Fibroblast of skin of scalp (primary cell): ENCODE measurements at places on chromosomes 12 and 14.

DNA sequence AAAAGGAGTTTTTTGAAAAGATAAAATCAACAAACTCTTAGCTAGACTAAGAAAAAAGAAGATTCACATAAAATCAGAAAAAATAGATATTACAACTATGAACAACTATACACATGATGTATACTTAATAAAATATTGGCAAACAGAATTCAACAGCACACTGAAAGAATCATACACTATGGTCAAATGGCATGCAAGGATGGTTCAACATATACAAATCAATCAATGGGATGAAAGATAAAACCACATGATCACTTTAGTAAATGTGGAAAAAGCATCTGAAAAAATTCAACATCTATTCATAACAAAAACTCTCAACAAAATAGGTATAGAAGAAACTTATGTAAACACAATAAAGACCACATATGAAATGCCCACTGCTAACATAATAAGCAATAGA, 84.5 kb upstream of the BBS10 start:
- DNase-seq = no peak

GRCh38 chr14:69324341-69324931, 64.5 kb downstream of the GALNT16 start:
- no peak for DNase-seq

DNA sequence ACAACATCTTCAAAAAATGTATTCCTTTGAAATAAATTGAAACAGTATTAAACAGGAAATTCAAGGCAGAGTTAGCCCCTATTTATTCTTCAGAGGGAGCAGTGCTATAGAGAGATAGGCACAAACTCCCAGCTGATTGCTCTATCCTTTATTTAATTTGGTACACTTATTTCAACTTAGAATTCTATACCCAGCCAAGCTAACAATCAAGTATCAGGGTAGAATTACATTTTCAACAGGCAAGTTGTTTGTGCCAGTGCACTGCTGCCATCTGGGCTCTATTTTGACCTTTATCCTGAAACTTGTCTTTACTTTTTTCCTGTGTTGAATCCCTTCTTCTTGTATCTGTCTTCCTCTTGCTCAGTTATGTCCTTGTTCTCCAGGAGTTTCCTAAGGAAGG, 159.2 kb downstream of the STXBP6 start:
- DNase-seq = no peak

DNA sequence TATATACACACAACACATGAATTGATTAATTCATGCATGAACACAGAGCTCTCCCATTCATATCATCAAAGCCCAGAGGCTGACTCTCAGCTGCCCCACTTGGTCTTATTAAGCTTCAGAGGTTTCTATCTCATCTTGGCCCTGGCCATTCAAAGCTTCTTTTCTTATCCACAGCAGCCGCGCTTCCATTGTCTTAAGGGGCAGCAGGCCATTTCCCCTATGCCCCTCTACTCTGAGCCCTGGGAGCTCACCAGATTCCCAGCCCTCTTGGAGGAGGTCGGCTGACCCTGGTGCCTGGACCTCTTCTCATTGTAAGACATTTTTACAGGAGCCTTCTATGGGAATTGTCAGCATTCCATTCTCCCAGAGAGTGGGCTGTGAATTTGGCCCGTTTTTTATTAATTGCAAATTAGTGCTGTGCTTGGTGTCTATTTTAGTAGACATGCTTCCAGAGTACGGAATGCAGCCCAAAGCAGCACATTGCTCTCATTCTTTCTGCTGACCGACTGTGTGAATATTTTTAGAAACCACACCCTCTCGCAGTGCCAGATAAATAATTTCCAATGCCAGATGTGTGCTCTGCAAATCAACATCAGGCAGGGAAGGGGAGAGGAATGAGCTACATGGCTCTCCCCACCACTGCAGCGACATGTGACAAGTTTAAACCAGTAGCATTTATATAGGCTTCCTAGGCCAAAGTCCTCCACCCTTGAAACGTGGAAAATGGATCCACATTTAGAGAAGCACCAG, 58.5 kb downstream of the NUAK1 start:
- DNase-seq = peak; percentile 98

DNA sequence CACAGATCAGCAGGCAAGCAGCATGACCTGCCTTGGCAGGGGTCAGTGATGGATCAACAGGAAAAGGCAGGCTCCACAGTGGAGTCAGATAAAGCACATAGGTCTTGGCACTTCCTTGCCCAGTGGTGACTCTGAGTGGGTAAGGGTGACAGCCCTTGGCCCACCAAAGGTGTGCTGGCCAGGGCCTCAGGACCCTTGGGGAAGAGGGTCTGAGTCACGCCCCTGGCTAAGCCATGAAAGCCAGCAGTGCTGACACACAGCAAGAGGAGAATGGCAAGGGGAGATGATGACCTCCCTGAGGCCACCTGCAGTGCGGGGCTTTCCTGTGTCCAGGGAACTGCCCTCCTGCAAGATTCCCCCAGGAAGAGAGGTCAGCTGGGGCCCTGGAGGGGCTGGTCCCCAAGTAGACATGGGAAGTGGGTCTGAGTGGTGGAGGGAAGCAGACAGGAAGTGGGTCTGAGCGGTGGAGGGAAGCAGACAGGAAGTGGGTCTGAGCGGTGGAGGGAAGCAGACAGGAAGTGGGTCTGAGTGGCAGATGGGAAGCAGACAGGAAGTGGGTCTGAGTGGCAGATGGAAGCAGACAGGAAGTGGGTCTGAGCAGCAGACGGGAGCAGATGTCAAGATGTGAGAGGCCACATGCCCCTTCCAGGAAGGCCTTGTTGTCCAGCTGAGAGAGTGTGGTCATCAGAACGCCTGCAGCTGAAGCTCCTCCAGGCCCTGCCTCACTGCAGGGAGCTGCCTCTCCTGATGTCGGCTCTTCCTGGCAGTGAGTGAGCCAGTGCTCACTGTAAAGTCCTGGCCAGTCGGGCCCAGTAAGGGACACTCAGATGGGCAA, 34.8 kb downstream of the DIO3 start:
- DNase-seq = no peak

DNA sequence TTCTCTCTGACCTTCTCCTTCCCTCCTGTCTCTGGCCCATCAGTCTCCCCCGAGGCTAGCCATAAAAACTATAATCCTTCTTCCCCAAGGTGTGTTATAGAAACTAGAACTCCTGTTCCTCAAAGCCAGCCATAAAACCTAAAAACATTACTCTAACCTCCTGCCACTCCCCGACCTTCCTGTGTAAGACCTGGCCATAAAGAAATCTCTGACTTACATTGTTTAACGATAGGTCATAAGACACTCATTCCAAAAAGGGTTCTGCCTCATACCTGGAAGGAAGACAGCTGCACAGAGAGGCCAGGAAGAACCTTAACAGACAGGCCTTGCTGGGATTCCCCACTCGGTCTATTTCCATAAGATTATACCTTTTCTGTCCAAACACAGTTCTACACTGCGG, 70.9 kb upstream of the EEA1 start:
- DNase-seq = no peak

DNA sequence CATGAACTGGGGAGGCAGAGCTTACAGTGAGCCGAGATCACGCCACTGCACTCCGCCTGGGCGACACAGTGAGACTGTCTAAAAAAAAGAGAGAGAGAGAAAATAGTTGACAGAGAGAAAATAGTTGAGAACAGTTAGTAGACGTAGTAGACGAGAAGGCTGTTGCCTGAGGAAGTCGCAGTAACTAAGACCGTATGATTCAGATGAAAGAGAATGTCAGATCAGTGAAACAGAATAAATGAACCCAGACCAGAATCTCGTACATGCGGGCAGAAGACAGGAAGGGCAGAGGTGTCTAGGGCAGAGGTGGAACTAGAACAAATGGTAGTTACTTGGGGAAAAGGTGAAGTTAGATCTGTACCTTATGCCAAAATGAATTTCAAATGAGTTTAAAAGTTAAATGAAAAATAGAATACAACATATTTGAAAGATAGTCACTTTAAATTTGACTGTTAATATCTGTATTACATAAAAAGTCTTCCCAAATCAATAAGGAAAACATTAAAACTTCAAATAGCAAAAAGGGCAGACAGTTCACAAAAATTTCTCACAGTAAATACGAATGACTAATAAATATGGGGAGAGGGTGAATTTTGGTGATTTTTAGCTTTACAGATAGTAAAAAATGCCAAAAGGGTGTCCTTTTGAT, 17.7 kb downstream of the MDM2 start:
- no peak for DNase-seq

GRCh38 chr12:74578486-74578885, 40.9 kb downstream of the ATXN7L3B start:
- DNase-seq = no peak

- peak; percentile 79 for DNase-seq
Measured at GRCh38 chr12:31590642-31591379, at the start of gene DENND5B. TSS of gene DENND5B (minus strand) at chr12:31591136. CDS start at chr12:31590832, 304 bp downstream.

DNA sequence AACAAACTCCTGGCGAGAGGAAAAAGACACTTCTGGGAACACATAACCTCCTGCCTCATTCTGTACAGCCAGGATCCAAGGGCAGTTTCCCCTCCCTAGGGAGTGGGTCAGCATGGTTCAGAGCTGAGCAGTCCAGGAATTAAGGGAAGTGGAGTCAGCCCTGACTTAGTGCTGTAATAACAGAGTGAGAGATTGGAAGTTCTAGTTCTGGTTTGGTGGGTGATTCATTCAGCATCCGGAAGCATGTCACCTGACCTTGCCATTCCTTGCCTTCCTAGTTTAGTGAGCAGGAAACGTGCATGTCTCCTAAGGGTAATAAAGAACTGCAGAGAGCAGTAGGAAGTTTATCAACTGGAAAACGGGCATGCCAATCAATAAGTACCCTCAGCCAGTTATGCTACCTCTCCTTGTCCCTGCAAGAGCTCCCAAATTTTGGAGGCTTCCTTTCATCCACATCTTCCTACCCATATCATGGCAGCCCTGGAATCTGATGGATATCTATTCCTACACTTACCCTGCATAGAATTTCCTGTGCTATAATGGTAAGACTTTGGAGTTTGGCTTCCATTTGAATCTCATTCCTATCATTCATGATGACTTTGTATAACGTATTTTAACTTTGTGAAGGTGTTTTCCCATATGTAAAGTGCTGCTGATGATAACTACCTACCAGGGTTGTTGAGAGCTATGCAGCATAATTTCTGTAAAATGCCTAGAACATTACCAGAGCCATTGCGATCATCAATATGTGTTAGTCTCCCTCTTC, 28.5 kb upstream of the MAGOHB start:
- peak; percentile 60 for DNase-seq

- DNase-seq = no peak
Measured at GRCh38 chr14:87233266-87233665, 759.7 kb downstream of the GALC start.
